H7 (cell line): ENCODE measurements at places on chromosomes 11 and 22. TPM values are rescaled to one million over a fixed set of nuclear protein-coding genes. Genes with fewer than 3 reads are reported as not detected.

Gene CSF2RB
- not detected in 2 replicates for total RNA-seq

Gene EMID1
- 4.5 and 5.6 TPM in 2 replicates for total RNA-seq

Gene RAB36
- total RNA-seq, result 0.81 and 1.7 TPM in 2 replicates

Gene B4GALNT4
- 56.0 and 62.6 TPM in 2 replicates for total RNA-seq

Gene ACCS
- total RNA-seq, result 13.9 and 17.3 TPM in 2 replicates

Gene VPS37C
- total RNA-seq, result 22.1 and 25.5 TPM in 2 replicates

Gene OR4D5
- total RNA-seq, result not detected in 2 replicates

Gene ACRV1
- not detected in 2 replicates for total RNA-seq

Gene HTR3B
- total RNA-seq, result not detected in 2 replicates

Gene PRSS23
- total RNA-seq, result 2.7 and 3.7 TPM in 2 replicates

GRCh38 chr22:40417881-40418280, 47.5 kb downstream of the SGSM3 start:
- no peak for DNase-seq

GRCh38 chr22:22856364-22856763, 31.3 kb upstream of the IGLL5 start:
- DNase-seq, result peak; percentile 27

DNA sequence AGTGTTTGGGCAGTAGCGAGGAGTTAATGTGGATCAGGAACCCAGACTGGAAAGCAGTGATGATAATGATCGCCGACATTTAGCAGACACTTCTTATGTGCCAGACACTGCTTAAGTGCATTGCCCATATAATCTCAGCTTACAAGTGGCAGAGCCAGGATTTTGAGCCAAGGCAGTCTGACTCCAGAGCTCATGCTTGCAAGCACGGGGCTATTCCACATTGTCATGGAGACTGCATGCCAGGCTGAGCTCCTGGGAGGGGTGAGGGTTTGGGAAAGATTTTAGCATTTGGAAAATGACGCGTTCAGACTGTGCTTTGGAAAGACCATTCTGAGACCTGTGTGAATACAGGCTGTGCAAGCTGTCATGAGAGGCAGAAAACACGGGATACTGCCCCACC, 302.7 kb downstream of the DDX10 start:
- no peak for DNase-seq

- no peak for DNase-seq
Observed at GRCh38 chr11:119536801-119537200, 113.8 kb upstream of the THY1 start.

- DNase-seq, result peak; percentile 94
Observed at GRCh38 chr11:73218106-73218829, at the start of gene P2RY2. Gene P2RY2, plus strand, starts transcription at chr11:73218281. Its CDS starts 15,879 bp downstream, at chr11:73234160.

DNA sequence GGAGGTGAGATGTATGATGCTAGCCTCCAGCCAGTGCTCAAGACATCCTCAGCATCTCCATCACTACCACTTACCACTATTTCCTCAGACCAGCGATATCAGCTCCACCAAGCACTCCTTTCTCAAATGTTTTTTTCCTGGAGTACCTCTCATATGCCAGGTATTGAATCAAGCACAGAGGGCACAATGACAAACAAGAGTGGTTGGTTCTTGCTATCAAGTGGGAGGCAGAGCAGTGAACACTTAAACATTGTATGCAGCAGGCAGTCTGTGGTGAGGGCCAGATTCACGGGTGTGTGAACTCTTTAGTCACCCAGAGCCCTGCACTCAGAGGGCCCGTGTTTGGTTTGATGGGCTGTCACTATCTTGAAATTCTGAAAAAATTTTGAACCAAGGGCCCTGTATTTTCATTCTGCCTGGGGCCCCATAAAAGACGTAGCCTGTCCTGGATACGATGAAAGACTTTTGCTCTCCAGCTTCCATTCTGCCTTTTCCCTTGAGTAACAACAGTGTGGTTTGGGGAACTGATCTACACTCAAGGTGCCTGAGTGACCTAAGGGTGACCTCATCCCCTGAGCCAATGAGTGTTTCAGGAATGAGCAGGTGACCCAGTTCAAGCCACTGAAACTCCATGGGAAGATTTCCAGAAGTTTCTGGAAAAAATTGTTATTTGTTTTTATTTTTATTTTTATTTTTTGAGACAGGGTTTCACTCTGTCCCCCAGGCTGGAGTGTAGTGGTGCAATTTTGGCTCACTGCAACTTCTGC, 348.4 kb upstream of the NARS2 start:
- no peak for DNase-seq

- DNase-seq, result no peak
Observed at GRCh38 chr11:6864438-6864837, 1.6 kb downstream of the OR10A2 start.

DNA sequence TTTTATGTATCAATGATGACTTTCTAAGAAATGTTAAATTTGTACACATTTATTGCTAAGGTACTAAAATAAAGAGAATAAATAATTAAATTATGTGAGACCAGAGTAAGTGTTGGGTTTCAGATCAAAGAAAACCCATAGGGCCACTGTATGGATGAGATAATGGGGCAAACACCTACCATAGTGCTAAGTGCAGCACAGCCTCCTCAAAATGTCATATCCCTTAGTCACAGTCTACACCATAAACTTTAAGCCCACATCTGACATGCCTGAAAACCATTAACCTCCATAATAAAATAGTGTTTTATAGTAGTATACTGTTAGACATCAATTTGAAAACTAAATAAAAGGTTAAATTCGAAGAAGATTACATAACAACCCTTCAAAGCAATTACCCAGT, 37.5 kb downstream of the SESN3 start:
- no peak for DNase-seq

DNA sequence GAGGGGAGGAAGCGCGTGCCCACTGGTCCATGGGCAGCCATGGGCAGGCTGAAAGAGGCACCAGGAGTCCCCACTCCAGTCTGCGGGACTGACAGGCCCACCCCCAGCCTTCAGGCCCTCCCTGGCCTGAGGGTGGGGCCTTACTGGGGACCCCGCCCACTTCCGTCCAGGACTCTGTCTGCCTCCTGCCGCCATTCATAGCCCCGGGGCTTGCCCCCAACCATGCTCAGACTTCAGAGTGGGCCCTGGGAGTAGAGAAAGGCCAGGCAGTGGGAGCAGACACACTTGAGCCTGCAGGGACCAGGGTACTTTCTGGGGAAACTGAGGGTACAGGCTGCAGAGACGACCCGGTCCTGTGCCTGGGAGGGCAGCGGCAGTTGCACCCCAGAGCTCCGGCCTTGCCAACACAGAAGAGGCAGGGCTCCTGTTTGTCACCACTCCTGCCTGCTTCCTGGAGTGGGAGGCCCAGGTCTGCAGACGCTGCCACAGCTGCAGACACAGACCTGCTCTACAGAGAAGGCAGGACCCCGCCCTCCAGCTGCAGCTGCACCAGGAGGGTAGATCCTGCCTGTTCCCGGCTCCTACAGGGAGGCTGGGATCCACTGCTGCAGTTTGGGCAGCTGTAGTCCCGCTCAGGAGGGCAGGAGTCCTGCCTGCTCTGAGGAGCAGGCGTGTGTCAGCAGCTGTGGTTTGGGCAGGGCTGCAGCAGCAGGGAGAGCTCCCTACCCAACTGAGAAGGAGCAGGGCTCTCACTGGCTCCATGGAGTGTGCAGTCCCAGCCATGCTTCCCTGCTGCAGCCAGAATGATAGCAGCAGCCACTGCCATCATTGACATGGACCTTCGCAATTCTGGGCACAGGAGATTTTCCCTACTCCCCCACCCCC, 387.9 kb upstream of the ANO3 start:
- peak; percentile 5 for DNase-seq

GRCh38 chr11:60498853-60499252, 6.3 kb downstream of the MS4A12 start:
- no peak for DNase-seq

GRCh38 chr11:35617687-35618496, at the start of gene FJX1:
Gene FJX1, plus strand, starts transcription at chr11:35618460. Its CDS starts 177 bp downstream, at chr11:35618637.
- peak; percentile 97 for DNase-seq

- no peak for DNase-seq
Observed at GRCh38 chr22:45529971-45530575, 27.4 kb downstream of the FBLN1 start.

- no peak for DNase-seq
Observed at GRCh38 chr11:34634694-34635062, 13.8 kb downstream of the EHF start.

DNA sequence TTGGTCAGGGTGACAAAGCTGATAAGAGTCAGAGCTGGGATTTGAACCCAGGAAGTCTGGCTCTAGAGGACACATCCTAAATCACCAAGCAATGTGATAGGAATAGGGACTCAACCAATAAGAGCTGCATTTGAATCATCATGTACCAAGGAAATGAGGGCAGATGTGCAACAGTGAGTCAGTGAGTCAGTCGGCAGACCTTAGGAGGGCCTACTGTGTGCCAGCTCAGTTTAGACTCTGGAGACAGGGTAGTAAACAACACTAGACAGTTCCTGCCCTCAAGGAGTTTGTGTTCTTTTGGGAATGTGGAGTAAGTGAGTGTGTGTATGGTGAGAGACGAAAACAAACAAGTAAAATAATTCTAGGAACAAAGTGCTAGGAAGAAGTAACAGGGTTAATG, 11.2 kb downstream of the IL10RA start:
- DNase-seq, result no peak

- DNase-seq, result peak; percentile 68
Observed at GRCh38 chr11:117823294-117823945, 1.1 kb downstream of the FXYD2 start.

GRCh38 chr22:44403602-44404329, 91.0 kb upstream of the SHISAL1 start:
- DNase-seq, result peak; percentile 29

- peak; percentile 89 for DNase-seq
Observed at GRCh38 chr22:27416511-27417420, 384.8 kb downstream of the MN1 start.

DNA sequence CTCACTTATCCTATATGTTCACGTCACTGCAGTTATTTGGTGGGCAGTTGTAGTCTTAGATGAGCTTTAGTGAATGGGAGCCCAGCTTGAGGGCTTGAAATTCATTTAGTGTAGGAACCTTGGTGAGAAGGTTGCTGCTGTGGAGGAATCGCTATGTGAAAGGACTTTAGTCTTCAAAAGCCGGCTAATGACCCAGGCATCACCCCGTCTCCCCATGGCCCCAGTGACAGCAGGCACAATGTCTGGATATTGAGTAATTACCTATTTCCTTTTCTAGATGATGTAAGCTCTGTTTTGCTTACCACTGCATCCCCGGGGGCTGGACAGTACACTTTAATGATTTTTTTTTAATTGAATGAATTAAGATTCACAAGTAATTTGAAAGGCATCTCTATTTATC, 283.2 kb downstream of the ST3GAL4 start:
- DNase-seq, result no peak

GRCh38 chr11:119362741-119363080, 16.2 kb upstream of the MFRP start:
- no peak for DNase-seq

DNA sequence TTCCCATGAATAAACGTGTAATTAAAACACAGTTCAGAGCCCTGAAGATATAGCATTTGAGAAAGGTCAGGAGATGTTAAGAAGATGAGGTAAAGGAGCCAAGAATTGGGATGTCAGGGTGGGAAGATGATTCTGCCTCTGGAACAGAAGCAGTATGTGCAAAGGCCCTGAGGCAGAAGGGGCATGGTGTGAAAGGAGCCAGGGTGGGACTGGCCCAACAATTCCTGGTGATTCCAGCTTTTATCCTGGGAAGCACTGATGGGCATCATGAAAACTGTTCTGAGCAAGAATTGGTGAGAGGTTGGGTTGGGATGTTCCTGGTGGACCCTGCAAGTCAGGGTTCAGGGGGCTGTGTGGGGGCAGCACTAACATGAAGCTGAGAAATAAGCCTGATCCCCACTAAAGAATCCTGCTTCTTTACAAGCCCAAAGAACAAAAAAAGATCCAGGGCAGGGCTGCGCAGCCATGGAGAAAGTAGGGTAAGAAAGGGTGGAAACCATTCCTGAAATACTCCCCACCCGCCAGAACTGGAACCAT, 2.5 kb upstream of the FXYD6 start:
- no peak for DNase-seq

DNA sequence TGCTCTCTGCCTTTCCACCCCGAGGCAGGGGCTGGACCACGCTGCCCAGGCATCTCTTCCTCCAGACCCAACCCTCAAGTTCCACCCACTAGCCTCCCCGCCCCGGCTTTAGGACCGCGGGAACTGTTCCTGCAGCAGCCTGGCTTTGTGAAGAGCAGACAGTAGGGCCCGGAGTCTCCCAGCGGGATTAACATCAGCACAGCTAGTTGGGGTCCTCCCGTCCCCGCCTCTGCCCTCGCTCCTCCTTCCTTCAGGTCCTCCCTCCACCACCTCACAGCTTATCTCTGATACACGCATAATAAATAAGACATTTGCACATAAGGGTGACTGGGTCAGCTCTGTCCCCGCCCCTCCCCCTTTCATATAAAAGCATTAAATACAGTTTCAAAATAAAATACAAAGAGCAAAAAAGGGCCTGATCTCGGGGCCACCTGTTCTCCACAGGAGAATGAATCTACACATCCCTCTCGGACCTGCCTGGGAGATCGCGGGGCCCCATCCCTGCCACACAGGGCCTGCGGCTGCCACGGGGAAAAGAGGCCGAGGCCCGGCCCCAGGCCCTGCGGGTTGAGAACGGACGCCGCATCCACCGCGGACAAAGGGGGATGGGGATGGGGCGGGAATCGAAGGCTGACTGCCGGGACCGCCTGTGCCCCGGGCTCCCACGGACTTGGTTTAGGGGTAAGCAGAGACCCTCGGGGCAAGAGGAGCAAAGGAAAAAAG, 6.5 kb downstream of the ZFTA start:
- DNase-seq, result peak; percentile 92

DNA sequence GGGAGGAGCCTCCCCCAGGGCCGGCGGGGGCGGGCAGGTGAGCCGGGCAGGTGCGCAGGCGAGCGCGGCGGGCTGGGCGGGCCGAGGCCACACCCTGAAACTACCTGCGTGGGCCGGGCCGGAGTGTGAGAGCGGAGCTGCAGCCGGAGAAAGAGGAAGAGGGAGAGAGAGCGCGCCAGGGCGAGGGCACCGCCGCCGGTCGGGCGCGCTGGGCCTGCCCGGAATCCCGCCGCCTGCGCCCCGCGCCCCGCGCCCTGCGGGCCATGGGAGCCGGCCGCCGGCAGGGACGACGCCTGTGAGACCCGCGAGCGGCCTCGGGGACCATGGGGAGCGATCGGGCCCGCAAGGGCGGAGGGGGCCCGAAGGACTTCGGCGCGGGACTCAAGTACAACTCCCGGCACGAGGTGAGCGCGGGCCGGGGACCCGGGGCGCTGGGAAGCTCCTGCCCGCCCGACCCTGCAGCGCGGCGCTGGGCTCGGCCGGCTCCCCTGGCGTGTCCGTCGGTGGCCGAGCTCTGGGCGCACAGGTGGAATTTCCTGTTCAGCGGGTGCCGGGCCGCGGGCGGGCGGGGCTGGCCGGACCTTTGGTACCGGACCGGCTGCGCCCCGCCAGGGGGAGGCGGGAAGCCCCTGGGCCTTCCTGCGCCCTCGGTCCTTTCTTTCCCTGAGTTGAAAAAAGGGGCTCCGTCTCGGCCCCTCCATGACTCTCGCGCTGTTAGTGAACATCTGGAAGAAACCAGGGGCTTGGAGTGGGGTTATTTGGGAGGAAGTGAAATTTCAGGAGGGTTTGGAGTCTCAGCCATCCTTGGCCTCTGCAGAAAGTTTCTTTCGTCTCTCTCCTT, at the start of gene ST14:
ST14 (plus strand) TSS at position 126 of the 841 bp plus-strand sequence; CDS start at position 324, 198 bp downstream.
- peak; percentile 86 for DNase-seq

- DNase-seq, result no peak
Observed at GRCh38 chr11:86119077-86119476, 50.2 kb upstream of the PICALM start.

- no peak for DNase-seq
Observed at GRCh38 chr11:12182676-12183541, 72.5 kb downstream of the MICAL2 start.

GRCh38 chr22:44581096-44581435, 83.0 kb upstream of the RTL6 start:
- DNase-seq, result peak; percentile 69

- DNase-seq, result no peak
Observed at GRCh38 chr22:22369964-22370270, 125.3 kb downstream of the VPREB1 start.

- DNase-seq, result no peak
Observed at GRCh38 chr22:43473031-43473430, 61.2 kb downstream of the MPPED1 start.
